ENCODE measurements at places on chromosomes 5 and 9. TPM values are rescaled to one million over a fixed set of nuclear protein-coding genes. Genes with fewer than 3 reads are reported as not detected.

PCDHA10 gene
- 2.5 TPM for total RNA-seq

SH3TC2 gene
- total RNA-seq, result 0.66 TPM

PGM5 gene
- 628 TPM for total RNA-seq

OMD gene
- total RNA-seq, result 16.3 TPM

SCGB3A2 gene
- total RNA-seq, result not detected

SAXO1 gene
- total RNA-seq, result under 0.01 TPM

VCAN gene
- total RNA-seq, result 47.1 TPM

NEURL1B gene
- 53.2 TPM for total RNA-seq

- no peak for DNase-seq
- H3K4me3 ChIP-seq, result no peak overlapping the region
- no peaks in the 10 kb centered on the region for H3K4me1 ChIP-seq
- no peaks in the 10 kb centered on the region for H3K27me3 ChIP-seq
Measured at GRCh38 chr5:79562351-79563246, 48.7 kb upstream of the HOMER1 start.

DNA sequence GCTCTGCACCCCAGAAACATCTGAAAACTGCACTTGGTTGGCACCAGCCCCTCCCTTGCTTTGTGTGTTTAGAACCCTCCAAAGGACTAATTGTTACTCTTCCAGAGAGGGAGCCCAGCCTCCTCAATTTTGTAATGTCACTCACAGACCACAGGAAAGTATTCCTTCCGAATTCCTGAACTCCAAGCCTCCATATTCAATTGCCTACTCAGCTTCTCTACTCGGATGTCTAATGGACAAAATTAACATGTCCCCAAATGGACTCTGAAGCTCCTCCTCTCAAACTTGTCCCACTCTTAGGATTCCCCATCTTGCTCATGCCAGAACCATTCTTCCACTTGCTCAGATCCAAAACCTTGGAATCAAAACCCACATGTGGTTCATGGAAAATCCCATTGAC, 3.9 kb upstream of the TMEM171 start:
- H3K27me3 ChIP-seq, result peaks cover 19% of the 10 kb centered on the region
- H3K4me3 ChIP-seq, result no peak overlapping the region
- no peak overlapping the region for H3K27ac ChIP-seq
- no peak for DNase-seq
- no peaks in the 10 kb centered on the region for H3K36me3 ChIP-seq

DNA sequence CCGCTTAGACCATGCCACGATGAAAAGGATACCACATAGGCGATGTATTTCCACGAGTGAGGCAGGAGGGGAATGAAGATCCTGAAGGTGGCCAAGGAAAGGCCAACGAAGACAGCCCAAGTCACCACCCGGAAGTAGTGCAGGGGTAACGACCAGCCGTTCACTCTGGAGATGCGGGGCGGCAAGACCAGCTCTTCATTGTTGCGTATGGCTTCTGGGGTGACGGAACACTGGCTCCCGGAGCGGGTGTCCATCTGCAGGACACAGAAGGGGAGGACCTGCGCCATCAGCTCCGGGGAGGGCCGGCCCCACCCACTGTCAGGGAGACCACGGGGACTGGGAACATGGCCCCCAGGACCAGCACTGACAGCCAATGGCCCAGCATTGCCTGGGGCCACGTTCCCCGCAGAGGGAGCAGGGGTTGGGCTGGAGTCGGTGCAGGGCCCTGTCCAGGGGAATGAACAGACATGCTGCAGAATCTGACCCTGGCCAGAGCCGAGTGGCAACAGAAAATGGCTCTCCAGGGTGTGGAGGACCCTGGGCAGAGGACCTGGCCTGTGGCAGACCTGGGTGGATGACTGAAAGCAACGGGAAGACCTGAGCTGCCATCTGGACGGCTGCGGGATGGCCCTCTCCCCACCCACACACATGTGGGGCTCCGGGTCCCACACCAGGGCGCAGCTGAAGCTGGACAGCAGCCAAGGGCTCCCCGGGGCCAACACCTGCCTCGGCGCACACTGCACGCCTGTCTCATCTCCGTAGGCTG, 17.7 kb downstream of the ZDHHC11B start:
- H3K27me3 ChIP-seq, result no peaks in the 10 kb centered on the region
- no peaks in the 10 kb centered on the region for H3K4me1 ChIP-seq
- H3K4me3 ChIP-seq, result no peak overlapping the region
- no peaks in the 10 kb centered on the region for H3K36me3 ChIP-seq

DNA sequence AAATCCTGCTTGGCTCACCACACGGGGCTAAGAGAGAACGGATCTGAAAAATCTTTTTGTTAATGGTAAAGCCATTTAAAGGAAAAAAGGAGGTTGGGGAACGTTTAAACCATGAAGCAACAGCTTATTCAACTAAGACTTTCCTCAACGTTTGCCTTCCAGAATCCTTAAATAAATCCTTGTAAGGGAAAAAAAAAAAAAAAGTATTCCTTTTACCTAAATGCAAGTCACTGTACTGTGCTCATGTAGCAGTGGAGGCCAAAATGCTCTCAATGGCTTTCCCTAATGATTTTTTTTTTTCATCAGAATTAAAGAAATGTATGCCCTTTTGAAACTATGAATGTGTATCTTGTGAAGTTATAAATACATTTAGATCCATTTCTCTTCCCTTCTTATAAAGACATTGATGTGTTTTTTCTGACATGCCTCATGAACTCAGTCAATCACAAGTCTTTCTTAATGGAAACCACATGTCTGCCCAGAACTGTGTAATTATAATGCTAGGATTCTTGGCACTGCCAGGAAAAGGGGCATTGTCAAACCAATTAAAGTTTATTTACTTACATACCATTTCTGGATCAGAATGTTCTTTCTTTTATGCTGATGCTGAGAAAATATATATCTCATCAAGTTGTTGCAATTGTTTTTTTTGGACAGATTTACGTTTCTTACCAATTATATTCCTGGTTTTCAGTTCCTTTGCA, 107.5 kb downstream of the EBF1 start:
- peaks cover 18% of the 10 kb centered on the region for H3K4me1 ChIP-seq
- no peak overlapping the region for H3K27ac ChIP-seq
- DNase-seq, result no peak

DNA sequence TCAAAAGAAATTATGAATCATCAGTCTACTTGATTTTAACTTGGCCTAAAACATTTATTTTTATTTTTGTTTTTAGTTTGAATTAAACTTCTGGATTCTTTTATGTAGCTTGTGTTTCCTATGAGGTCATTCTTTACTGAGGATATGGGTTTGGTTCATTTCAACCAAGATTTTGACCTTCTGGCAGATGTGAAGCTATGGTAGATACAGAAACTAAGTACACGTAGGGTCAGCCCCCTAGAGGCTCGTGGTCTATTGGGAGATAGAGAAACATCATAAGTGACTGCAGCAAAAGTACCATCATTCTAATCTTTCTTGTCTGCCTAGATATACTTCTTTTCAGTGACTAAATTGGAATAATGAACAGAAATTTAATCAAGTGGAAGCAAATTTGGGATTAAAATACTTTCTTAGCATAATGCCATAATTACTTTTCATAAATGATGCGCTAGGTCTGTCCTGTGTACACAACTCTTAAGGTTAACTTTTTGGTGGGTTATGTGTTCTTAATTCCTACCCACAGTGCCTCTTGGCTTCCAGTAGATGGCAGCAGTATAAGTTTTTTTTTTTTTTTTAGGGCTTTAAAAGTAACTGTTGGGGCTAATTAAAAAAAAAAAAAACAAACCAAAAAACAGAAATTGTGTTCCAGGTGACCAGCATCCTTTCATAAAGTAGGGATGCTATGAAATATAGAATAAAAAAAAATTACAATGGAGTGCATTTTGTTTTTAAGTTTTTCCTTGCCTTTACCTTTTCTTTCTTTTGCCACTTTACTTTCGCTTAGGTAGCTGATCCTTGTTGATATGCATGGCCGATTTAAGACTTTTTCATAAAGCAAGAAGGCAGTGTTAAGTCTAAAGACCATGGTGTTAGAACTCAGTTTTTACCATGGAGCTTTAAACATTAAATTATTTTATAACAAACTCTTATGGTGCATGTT, 49.9 kb downstream of the LRRTM2 start:
- H3K4me1 ChIP-seq, result peaks cover 19% of the 10 kb centered on the region
- H3K27me3 ChIP-seq, result no peaks in the 10 kb centered on the region

DNA sequence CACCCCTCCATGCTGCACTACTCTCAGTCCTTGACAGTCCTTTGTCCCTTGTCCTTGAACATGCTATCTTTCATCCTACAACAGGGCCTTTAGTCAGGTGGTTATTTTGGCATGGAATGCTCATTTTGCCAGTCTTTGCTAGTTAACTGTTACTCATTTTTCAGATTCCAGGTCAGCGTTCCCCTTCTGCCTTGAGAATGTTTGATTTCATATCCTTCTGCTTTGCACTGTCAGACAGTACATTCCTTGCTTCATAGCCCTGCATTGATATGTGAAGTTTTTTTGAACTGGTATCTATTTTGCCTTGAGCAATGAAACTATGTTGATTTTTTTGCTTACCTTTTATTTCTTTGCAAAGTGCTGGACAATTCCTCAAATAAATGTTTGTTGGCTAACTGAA, 638.2 kb upstream of the SEMA6A start:
- no peaks in the 10 kb centered on the region for H3K27me3 ChIP-seq
- no peaks in the 10 kb centered on the region for H3K4me1 ChIP-seq
- no peak for DNase-seq
- H3K36me3 ChIP-seq, result no peaks in the 10 kb centered on the region

DNA sequence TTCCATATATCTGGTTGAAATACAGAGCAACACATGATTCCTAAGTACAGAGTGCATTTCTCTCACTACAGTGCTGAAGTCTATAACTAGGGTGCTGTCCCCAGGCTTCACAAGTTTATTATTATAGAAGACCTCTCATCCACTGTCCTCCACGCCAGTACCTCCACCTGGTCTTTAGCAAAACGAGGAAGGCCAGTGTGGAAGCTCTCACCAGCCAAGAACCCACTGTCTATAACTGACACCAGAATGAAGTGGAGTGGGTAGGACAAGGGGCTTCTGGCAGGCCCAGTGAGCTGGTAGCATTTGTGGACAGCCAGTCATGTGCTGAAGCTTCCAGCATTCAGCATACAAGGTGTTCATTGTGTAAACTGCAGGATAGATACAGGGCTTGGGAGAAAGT, 430.7 kb downstream of the GADD45G start:
- H3K27ac ChIP-seq, result no peak overlapping the region
- H3K4me1 ChIP-seq, result no peaks in the 10 kb centered on the region
- DNase-seq, result no peak
- H3K36me3 ChIP-seq, result no peaks in the 10 kb centered on the region
- H3K4me3 ChIP-seq, result no peak overlapping the region

DNA sequence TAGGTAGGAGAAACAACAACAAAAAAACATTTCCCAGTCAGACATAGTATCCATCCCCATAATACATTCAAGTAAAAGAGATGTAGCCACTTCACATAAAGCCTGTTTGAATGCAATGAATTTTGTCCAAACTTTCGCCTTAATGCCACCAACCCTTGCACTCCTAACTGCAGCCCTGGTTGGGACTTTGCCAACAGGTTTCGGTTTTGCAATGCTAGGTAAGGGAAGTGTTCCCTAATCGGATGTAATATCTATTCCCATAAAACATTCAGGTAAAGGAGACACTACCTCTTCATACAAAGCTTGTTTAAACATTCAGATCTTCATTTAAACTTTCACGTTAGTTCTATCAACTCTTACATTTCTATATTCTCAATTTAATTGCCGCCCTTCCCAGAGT, 336.1 kb downstream of the DRD1 start:
- no peaks in the 10 kb centered on the region for H3K36me3 ChIP-seq
- H3K4me3 ChIP-seq, result no peak overlapping the region
- H3K27me3 ChIP-seq, result no peaks in the 10 kb centered on the region
- H3K4me1 ChIP-seq, result no peaks in the 10 kb centered on the region

DNA sequence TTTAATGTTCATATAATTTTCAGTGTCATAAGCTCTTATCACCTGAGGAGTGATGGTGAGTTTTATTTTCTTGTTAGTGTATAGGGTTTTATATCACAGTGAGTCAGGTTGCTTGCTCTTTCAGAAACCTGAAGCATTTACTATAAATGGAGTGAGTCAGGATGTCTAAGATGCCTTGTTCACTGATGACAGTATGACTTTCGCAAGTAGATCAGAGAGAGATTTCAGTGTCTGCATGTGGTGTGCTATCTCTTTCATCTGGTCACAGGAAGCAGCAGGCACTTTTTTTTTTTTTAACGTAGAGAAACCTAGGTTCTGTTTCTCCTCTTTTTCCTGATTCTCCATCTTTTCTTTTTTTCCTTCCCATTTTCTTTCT, 237.1 kb downstream of the DMRTA1 start:
- no peak for DNase-seq
- no peak overlapping the region for H3K27ac ChIP-seq
- no peaks in the 10 kb centered on the region for H3K36me3 ChIP-seq
- no peak overlapping the region for H3K4me3 ChIP-seq

GRCh38 chr9:4620881-4621555, 41.1 kb upstream of the PLPP6 start:
- H3K36me3 ChIP-seq, result no peaks in the 10 kb centered on the region
- H3K27ac ChIP-seq, result no peak overlapping the region
- H3K27me3 ChIP-seq, result no peaks in the 10 kb centered on the region
- no peak for DNase-seq

GRCh38 chr9:89664010-89664409, 59.2 kb downstream of the GADD45G start:
- H3K4me1 ChIP-seq, result no peaks in the 10 kb centered on the region
- DNase-seq, result peak; percentile 50
- H3K36me3 ChIP-seq, result no peaks in the 10 kb centered on the region
- no peak overlapping the region for H3K4me3 ChIP-seq
- H3K27me3 ChIP-seq, result no peaks in the 10 kb centered on the region

GRCh38 chr5:50415912-50416311, 25.2 kb downstream of the EMB start:
- H3K27me3 ChIP-seq, result no peaks in the 10 kb centered on the region
- no peaks in the 10 kb centered on the region for H3K36me3 ChIP-seq
- DNase-seq, result no peak
- no peak overlapping the region for H3K27ac ChIP-seq
- no peak overlapping the region for H3K4me3 ChIP-seq
- no peaks in the 10 kb centered on the region for H3K4me1 ChIP-seq

GRCh38 chr9:137309368-137310188, 7.5 kb upstream of the NRARP start:
- DNase-seq, result no peak
- no peak overlapping the region for H3K4me3 ChIP-seq
- no peak overlapping the region for H3K27ac ChIP-seq
- no peaks in the 10 kb centered on the region for H3K36me3 ChIP-seq
- peaks cover 22% of the 10 kb centered on the region for H3K4me1 ChIP-seq
- peaks cover 26% of the 10 kb centered on the region for H3K27me3 ChIP-seq

DNA sequence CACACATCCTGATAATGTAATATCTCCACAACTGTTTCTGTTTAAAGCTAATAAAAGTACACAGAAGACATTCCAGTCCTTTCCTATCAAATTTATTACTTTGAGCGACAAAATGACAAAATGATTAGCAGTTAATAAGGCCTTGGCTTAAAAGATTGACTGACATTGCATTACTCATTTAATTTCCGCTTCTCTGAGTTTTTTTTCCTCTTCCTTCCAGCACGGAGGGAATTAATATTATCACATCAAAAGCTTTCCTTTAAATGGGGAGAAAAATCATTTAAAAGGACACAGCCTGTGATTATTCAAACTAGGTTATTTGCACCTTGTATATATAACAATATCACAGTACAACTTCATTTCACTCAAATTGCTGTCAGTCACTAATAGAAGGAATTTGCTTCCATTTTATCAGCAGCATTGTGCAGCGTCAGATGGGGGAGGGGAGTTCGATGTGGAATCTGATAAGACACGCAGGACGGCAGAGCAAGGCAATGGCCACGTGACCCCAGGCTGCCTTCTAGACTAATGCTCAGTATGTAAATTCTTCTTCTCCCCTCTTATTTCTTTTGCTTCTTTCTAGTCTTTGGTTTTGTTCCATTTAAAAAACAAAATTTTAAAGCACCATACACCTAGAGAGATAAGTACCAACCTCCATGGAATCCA, 400.5 kb downstream of the IRX1 start:
- H3K27ac ChIP-seq, result no peak overlapping the region
- H3K4me1 ChIP-seq, result no peaks in the 10 kb centered on the region
- H3K36me3 ChIP-seq, result no peaks in the 10 kb centered on the region
- no peak for DNase-seq
